ENCODE measurements at places on chromosomes 13 and 19. TPM values are rescaled to one million over a fixed set of nuclear protein-coding genes. Genes with fewer than 3 reads are reported as not detected.

Gene PCDH17
- 8.1 TPM for total RNA-seq

Gene MRPL4
- total RNA-seq, result 170 TPM

Gene C1QTNF9
- total RNA-seq, result not detected

Gene LPAR2
- total RNA-seq, result 7.5 TPM

Gene LRFN3
- total RNA-seq, result 2.1 TPM

Gene NXNL1
- total RNA-seq, result not detected

Gene PDX1
- 0.45 TPM for total RNA-seq

Gene TPTE2
- not detected for total RNA-seq

Gene FCAR
- not detected for total RNA-seq

Gene TINCR
- total RNA-seq, result 0.24 TPM

Gene HCN2
- 0.45 TPM for total RNA-seq

Gene SDHAF1
- total RNA-seq, result 33.0 TPM

Gene NFIC
- 39.6 TPM for total RNA-seq

Gene PSENEN
- total RNA-seq, result 35.6 TPM
